ENCODE measurements at places on chromosomes 13 and 19. TPM values are rescaled to one million over a fixed set of nuclear protein-coding genes. Genes with fewer than 3 reads are reported as not detected.

FCGBP gene
- 0.03 TPM for polyA plus RNA-seq

ZNF709 gene
- 0.41 TPM for polyA plus RNA-seq

CRLF1 gene
- polyA plus RNA-seq: 3.4 TPM

CERS1 gene
- 0.65 TPM for polyA plus RNA-seq
